Prostate gland (tissue), 2 donors: ENCODE measurements at places on chromosomes 13 and 19. TPM values are rescaled to one million over a fixed set of nuclear protein-coding genes. Genes with fewer than 3 reads are reported as not detected.

Gene KASH5
- 13.1 TPM for total RNA-seq

Gene NKPD1
- total RNA-seq, result 4.1 TPM

Gene CYP2A7
- not detected for total RNA-seq

Gene KRTDAP
- total RNA-seq, result 3.6 TPM

Gene VAV1
- 4.8 TPM for total RNA-seq

Gene XRCC1
- 25.8 TPM for total RNA-seq

Gene MEGF8
- total RNA-seq, result 30.7 TPM

Gene FLT1
- total RNA-seq, result 9.1 TPM

Gene ZNF132
- 8.1 TPM for total RNA-seq

Gene ZNF486
- 8.7 TPM for total RNA-seq

- H3K36me3 ChIP-seq, result no peaks in the 10 kb centered on the region
- peak; percentile 73 for DNase-seq
- no peak overlapping the region for H3K27ac ChIP-seq
- H3K4me1 ChIP-seq, result no peaks in the 10 kb centered on the region
- H3K27me3 ChIP-seq, result no peaks in the 10 kb centered on the region
Observed at GRCh38 chr13:27362064-27362751, 62.2 kb upstream of the GTF3A start.

DNA sequence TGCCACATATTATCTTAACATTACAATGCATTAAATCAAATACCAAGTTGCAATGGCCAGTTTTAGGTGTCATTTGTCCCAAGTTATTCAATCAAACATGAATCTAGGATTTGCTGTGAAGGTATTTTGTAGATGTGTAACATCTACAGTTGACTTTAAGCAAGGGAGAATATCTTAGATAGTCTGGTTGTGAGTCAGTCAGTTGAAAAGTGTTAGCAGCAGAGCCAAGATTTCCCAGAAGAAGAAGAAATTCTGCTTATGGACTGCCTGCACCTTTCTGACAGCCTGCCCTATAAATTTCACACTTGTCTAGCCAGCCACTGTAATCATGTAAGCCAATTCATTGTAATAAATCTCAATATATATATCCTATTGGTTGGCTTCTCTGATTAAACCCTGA, 41.3 kb upstream of the INTS6 start:
- DNase-seq, result no peak
- no peaks in the 10 kb centered on the region for H3K4me1 ChIP-seq
- no peak overlapping the region for H3K27ac ChIP-seq
- H3K4me3 ChIP-seq, result no peak overlapping the region
- H3K27me3 ChIP-seq, result no peaks in the 10 kb centered on the region

DNA sequence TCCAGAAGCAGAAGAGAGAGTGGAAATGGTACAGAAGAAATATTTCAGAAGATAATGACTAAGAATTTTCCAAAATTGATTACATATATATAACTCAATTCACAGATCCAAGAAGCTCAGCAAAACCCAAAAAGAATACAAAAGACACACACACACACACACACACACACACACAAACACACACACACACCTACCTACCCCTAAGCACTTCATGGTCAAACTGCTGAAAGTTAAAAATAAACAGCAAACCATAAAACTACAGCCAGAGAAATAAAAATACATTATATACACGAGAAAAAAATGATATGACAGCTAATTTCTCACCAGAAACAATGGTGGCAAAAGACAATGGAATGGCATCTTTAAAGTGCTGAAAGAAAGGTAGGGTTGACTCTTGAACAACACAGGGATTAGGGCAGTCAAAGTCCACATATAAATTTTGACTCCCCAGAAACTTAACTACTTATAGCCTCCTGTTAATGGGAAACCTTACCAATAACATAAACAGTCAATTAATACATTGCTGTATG, 49.2 kb downstream of the DIAPH3 start:
- H3K27ac ChIP-seq, result no peak overlapping the region
- no peaks in the 10 kb centered on the region for H3K27me3 ChIP-seq
- H3K36me3 ChIP-seq, result no peaks in the 10 kb centered on the region
- no peak overlapping the region for H3K4me3 ChIP-seq

DNA sequence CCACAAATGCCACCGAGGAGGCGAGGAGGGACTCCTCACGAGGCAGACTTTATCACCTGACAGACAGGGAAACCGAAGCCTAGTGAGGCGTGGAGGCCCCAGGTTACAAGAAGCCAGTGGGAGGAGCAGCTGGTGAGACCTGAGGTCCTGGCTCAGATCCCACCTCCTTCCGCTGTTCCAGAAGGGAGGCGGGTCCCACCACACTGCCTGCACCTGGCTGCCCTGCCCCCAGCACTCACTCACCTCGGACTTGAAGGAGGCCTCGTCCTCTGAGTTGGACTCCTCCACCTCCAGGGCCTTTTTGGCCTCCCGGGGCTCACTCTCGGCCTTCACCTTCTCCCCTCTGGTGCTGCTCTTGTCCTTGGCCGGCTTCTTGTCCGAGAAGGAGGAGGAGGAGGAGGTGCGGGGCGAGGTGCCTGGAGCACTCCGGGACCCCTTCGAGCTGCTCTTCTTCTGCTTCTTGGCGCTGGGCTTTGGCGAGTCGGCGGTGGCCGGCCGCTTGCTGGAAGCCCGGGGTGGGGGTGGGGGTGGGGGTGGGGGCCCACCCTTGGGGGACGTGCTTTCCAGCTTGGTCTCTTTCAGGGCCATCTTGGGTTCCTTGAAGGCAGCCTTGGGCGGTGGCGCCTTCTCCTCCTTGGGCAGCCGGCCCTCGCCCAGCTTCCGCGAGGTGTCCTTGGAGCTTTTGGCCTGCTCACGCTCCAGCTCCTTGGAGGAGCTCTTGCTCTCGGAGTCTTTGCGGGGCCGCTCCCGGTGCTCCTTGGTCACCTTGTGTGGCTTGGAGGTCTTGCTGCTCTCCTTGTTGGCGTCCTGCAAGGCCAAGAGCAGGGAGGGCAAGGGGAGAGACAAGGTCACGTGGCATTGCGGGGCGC, 57.7 kb downstream of the MLLT1 start:
- no peaks in the 10 kb centered on the region for H3K27me3 ChIP-seq
- no peaks in the 10 kb centered on the region for H3K4me1 ChIP-seq
- H3K4me3 ChIP-seq, result no peak overlapping the region
- peaks cover 5% of the 10 kb centered on the region for H3K36me3 ChIP-seq
- DNase-seq, result no peak

GRCh38 chr13:86476656-86477055, 677.4 kb upstream of the SLITRK6 start:
- no peak overlapping the region for H3K27ac ChIP-seq
- H3K4me1 ChIP-seq, result no peaks in the 10 kb centered on the region
- no peaks in the 10 kb centered on the region for H3K36me3 ChIP-seq
- DNase-seq, result no peak
- no peak overlapping the region for H3K4me3 ChIP-seq
- H3K27me3 ChIP-seq, result no peaks in the 10 kb centered on the region

DNA sequence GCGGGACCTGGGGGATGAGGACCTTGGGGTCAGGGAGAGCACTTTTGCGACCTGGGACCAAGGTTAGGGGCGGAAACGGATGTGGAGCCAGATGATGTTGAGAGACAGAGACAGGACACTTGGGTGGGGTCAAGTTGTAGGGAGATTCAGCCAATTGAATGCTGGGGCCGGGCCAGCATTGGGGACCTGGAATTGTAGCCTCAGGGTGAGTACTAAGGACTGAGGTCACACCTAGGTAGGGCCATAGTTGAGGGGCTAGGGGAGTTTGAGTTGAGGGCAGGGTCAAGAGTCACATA, 1.2 kb downstream of the ALKBH7 start:
- peaks cover 3% of the 10 kb centered on the region for H3K4me1 ChIP-seq
- peak overlapping the region; percentile 99 for H3K27ac ChIP-seq
- DNase-seq, result no peak

GRCh38 chr19:19468424-19469050, 46.8 kb downstream of the TSSK6 start:
- no peak overlapping the region for H3K4me3 ChIP-seq
- H3K27ac ChIP-seq, result no peak overlapping the region
- no peaks in the 10 kb centered on the region for H3K36me3 ChIP-seq
- no peak for DNase-seq
- H3K27me3 ChIP-seq, result no peaks in the 10 kb centered on the region

DNA sequence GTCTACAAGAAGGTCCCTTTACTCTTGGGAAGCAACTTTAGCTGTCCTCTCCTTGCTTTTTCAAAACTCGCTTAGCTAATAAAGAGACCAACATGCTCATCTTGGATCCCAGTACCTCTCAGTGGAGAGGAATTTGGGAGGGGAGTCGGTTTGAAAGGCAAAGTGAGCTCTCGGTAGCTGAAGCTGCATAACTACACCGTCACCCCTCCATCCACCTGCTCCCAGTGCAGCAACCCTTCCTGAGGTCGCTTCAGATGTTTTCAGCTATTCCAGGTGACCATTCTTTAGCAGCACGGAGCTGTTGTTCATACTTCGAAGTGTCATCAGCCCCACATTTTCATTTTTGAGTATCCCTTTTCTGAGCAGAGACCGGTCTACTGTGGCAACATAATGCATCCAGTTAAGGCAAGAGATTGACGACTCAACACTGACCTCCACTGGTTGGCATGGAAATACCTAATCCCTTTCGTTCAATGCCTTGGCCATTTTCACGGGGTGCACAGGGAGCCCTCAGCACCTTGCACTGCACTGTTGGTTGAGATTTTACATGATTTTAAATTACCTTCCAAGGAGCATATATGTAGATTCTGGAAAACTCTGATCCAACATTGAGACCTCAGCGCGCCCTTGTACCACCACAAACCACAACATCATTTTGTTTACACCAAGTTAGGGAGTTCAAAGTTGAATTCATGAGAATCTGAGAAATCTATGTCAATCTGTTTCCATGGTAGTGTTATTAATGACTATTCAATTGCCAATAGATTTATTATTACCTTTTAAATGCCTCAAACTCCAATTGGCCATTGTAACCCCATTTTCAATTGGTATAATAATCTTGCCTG, 42.2 kb downstream of the DLEU7 start:
- no peaks in the 10 kb centered on the region for H3K27me3 ChIP-seq
- no peak overlapping the region for H3K27ac ChIP-seq
- H3K4me1 ChIP-seq, result no peaks in the 10 kb centered on the region
- peak; percentile 44 for DNase-seq
- H3K36me3 ChIP-seq, result no peaks in the 10 kb centered on the region

GRCh38 chr19:49543032-49543431, 15.2 kb downstream of the RCN3 start:
- H3K4me3 ChIP-seq, result no peak overlapping the region
- no peak overlapping the region for H3K27ac ChIP-seq
- no peaks in the 10 kb centered on the region for H3K27me3 ChIP-seq
- no peaks in the 10 kb centered on the region for H3K4me1 ChIP-seq

DNA sequence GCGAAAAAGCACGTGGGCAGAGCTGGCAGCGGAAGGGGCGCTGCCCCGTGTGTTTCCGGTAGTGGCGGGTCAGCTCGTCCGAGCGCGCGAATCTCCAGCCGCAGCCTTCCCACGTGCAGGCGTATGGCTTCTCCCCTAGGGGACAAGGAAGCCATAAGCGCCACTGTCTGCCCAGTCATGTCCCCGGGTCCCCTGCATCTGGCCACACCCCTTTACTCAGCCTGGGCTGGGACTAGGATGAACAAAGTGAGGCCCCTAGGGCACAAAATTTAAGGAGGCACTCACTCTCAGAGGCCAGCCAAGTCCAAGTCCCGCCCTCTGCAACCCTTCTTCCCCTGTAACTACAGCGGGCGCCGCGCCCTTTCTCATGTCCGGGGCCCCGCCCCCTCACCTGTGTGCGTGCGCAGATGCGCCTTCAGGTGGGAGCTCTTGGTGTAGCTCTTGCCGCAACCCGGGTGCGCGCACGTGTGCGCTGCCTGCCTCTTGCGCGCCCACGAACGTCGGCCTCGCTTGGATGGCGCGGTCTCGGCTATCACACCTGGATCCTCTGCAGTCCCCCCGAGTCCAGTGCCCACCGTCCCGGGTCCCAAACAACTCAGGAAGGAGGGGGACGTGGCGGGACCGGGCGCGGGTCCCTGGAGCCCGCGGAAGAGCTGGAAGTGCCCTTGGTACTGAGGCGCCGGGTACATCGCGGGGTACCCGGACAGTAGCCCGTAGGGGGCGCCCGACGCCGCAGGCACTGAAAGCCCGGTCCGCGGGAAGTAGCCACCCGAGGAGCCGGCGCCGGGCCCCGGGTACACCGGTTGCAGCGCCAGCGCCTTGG, 1.9 kb downstream of the KLF1 start:
- peak overlapping the region; percentile 21 for H3K4me3 ChIP-seq
- DNase-seq, result peak; percentile 84

GRCh38 chr19:49224879-49225278, 67.3 kb downstream of the TRPM4 start:
- no peaks in the 10 kb centered on the region for H3K27me3 ChIP-seq
- H3K36me3 ChIP-seq, result no peaks in the 10 kb centered on the region
- DNase-seq, result peak; percentile 36

DNA sequence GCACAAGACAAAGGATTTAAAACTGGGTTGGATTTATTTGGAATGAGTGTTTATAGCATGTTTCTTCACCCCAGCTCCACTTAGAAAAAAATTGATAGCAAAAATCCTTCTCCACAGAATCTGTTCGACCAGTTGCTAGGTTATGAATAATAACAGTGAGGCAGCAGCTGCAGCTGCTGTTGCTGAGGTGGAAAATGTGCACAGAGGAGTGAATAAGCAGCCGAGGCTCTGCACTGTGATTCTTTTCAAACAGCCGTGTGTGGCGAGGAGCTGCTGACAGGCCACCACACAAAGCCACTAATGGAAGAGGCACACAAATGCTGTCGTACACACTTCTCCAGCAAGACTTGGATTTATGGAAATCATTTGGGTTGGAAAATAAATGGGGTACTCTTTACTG, 6.4 kb upstream of the RASL11A start:
- no peaks in the 10 kb centered on the region for H3K27me3 ChIP-seq
- H3K4me3 ChIP-seq, result no peak overlapping the region
- DNase-seq, result no peak
- H3K27ac ChIP-seq, result no peak overlapping the region
- no peaks in the 10 kb centered on the region for H3K36me3 ChIP-seq
- no peaks in the 10 kb centered on the region for H3K4me1 ChIP-seq

DNA sequence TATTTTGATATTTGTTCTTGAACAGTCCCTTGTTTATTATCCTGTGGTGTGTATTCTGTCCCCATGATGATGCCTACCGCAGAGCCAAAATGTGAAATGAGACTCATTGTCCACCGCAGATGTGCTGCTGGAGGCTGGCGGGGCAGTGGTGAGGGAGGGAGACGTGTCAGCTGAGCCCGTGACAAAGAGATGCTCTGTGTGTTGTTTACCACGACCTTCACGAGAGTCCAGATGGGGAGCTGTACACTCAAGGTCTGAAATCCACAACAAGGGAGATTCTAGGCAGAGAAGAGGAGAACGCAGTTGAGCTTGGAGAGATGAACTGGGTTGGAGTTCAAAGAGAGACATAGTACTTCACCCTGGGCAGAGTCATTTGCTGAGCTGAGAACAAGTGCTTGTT, 20.8 kb upstream of the AMER2 start:
- H3K4me1 ChIP-seq, result no peaks in the 10 kb centered on the region
- no peaks in the 10 kb centered on the region for H3K36me3 ChIP-seq
- H3K27me3 ChIP-seq, result peaks cover 1% of the 10 kb centered on the region
- DNase-seq, result no peak
- H3K27ac ChIP-seq, result no peak overlapping the region
- no peak overlapping the region for H3K4me3 ChIP-seq

GRCh38 chr13:98103531-98103930, 39.4 kb upstream of the FARP1 start:
- H3K4me1 ChIP-seq, result no peaks in the 10 kb centered on the region
- no peaks in the 10 kb centered on the region for H3K36me3 ChIP-seq
- no peak overlapping the region for H3K27ac ChIP-seq
- no peaks in the 10 kb centered on the region for H3K27me3 ChIP-seq
- DNase-seq, result no peak
